ENCODE measurements at places on chromosomes 7 and 10.

GRCh38 chr7:25707768-25708620, 444.0 kb upstream of the NFE2L3 start:
- no peak for DNase-seq

GRCh38 chr7:105298439-105298894, 90.3 kb downstream of the SRPK2 start:
- DNase-seq: no peak

GRCh38 chr10:24777196-24777595, 53.5 kb upstream of the ARHGAP21 start:
- no peak for DNase-seq

GRCh38 chr7:144738708-144739314, 97.0 kb downstream of the TPK1 start:
- DNase-seq: no peak

DNA sequence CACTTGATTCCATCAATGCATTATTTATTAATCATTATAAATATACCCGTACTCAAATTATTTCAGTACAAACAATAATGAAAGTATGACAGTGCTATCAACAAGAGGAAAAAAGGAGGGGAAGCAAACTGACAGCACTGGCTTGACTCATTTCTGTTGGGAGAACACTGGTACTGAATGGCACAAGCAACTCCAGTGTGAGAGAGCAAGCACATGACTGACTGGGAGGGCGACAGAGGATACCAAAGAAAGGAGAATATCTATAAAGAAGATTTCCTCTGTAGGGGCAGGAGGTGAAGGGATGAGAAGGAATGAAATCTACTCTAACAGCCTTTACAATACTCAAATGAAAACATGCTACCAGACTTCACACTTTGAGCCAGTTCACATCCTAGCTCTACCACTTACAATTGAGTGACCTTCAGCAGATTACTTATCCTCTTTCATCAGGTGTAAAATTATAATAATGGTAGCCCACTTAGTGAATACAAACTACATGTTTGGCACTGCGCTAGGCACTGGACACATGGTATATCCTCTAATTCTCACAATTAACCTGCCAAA, 1.5 kb downstream of the USP54 start:
- no peak for DNase-seq

- DNase-seq: no peak
These were observed 20.4 kb downstream of the CSGALNACT2 start for GRCh38 chr10:43158636-43159035.

DNA sequence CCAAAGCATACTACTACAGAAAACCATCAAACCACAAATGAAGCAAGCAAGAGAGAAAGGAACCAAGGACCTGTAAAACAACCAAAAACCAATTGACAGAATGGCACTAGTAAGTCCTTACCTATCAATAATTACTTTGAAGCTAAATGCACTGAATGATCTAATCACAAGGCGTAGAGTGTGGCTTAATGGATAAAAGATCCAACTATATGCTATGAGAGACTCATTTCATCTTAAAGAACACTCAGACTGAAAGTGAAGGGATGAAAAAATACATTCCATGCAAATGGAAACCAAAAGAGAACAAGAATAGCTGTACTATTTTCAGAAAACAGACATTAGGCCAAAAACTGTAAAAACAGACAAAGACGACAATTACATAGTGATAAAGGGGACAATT, 70.7 kb downstream of the CRPPA start:
- DNase-seq: no peak

GRCh38 chr10:33950206-33950605, 615.7 kb upstream of the NRP1 start:
- no peak for DNase-seq

DNA sequence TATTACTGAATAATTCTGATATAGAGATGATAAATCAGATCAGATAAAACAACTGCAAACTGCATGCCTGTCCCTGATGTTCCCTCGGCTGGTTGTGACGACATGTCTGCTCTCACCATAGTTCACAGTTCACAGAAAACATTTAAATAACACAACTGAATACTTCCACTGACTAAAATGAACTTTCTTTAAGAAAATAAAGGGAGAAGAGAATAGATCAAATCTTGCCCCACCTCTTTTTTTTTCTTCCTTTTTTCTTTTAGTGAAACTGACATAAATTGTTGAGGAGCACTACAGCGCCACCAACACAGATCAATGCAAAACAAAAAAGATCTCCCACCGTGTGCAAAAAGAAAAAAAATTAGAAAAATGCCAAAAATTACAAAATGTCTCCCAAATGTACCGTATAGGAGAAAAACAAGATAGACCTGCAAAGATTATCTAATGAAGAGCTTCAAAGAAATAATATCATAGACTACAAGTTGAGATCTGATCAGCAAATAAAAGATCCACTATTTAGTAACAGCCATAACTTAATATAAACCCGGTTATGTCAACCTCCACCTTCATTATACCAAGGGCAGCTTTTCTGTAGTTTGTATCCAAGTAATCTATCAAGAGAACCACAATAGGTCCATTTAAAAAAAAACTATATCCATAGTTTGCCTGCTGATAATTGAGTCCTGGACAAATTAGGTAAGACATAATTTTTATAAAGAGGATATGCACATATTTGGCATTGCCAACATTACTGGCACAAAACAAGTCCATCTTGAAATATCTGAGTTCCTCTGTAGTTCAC, 30.7 kb upstream of the EPC1 start:
- no peak for DNase-seq

GRCh38 chr7:15725051-15725450, 38.6 kb upstream of the MEOX2 start:
- no peak for DNase-seq

DNA sequence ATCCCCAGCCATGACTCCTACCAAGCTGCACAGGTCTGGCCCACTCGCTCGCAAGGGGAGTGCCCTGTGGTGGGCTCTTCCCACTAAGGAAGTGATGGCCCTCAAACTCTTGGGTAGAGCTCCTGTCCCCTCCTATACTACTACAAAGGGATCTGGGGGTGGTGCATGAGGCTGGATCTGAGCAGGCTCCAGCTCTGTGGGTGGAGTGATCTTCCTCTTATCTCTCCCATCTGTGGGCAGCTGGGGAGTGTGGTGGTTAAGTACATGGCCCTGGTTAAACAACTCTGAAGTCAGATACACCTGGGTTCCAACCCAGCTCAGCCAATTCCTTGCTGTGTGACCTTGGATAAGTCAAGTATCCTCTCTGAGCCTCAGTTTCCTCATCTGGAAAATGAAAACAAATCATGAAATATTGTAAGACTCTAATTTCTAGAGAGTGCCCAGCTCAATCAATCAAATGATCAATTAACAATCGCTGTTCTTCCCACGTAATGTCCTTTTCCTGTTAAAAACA, 17.4 kb downstream of the DDIT4 start:
- no peak for DNase-seq

DNA sequence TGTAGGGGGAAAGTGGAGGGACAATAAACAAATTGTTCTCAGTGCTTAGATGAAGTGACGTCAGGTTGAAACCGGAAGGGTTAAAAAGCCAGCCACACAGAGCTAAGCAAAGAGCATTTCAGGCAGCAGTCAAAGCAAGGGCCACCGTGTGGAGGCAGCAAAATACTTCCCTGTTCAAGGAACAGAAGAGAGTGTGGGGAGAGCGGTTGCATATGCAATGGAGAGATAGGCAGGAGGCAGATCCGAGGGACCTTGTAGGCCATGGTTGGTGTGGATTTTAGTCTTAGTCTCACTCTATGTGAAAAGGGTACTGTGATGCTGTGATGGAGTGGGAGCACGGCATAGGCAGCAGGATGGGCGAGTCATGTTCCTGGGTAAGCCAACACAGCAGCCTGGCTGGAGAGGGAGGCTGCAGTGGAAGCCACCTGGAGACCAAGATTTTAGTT, 3.8 kb upstream of the STN1 start:
- DNase-seq: no peak

DNA sequence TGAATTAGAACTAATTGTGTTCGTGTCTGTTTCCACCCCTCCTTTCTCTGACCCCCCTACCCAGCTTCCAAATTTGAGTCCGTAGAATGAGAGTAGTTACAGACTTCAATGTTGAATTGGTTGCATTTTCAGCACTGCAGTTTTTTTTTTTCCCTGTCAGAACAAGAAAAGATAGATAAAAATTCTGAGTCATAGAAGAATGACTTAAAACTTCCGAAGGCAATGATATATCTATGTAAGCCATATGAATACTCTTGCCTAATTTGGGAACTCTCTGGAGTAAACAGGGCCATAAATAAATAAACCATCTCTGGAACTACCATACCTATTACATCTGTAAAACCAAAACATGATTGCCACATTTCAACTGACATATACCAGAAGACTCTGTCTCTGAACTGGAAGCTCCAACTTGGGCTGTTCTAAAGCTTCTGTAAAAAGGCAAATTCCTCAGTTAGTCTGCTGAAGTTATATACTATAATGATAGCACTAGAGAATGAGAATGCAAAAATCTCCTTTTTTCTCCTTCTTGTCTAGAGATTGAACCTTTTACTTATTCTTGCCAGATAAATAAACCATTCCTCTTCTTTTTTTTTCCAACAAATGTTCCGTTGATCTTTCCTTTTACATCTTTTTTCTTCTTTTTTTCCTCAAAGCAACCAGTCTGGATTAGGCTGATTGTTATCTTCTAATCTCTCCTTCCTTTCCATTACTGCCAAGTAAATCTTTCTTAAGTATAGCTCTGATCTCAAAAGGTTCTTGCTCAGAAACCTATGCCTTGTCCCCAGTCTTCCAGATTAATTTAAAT, 23.5 kb downstream of the VCL start:
- DNase-seq: no peak

DNA sequence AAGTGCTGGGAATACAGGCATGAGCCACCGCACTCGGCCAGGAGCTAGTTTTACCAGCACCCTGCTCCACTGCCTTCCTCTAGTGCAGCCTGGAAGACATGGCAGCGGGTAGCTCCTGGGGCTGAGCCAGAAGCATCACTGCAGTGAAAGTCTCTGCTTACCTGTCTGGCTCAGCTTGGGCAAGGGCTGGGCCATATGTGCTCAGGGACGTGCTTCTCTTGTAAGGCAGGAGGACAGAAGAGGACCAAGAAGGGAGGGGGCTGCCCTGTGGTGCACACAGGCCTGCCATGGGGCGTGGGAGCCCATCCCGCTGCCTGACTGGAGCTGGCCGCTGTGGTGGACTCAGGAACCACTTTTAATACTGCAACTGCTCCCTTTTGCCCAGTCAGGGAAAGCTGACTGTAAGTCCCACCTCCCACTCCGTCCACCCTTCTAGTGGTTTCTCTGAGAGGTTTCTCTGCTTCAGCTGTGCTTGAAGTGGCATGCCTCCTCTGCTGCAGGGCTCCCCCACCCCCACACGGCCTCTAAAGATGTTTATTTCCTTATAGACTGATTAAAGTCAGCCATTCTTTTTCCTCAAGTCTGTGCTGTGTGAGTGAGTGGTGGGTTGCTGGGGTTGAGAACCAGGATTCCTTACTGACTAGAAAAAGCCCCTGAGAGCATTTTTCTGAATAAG, 25.3 kb upstream of the C10orf95 start:
- no peak for DNase-seq

DNA sequence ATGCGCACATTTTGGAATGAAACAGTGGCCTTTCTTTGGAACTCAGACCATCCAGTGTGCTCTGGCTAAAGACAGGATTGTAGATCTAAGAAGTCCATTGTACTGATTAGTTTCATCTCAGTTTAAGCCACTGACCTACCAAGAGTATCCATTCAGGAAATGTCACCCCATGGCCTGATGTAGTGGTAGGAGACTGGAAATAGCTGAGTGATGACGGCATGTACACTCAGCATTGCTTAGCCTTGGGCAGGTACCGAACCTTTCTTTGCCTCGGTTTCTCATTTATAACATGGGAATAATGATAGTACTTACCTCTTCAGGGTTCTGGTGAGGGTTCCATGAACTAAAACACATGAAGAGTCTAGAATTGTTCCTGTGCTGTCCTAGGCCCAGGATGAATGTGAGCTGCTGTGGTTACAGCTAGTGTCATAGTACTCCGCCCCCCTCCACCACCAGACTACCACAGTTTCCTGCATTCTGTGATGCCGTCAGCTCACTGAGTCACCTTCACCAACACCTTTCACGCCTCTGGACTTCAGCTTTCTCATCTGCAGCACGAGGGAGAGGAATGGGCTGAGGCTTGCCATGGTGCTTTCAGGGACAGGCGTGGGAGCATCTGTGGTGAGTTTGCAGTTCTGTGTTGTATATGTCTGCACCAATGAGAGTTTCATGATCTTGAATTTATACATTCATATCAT, 484.0 kb upstream of the GALNT17 start:
- DNase-seq: no peak

DNA sequence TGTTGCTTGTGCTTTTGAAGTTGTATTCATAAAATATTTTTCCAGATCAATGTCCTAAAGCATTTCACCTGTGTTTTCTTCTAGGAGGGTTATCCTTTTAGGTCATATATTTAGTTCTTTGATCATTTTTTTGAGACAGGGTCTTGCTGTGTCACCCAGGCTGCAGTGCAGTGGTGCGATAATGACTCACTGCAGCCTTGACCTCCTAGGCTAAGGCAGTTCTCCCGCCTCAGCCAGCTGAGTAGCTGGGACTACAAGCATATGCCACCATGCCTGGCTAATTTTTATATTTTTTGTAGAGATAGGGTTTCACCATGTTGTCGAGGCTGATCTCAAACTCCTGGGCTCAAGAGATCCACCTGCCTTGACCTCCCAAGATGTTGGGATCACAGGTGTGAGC, 315.8 kb upstream of the KAT6B start:
- no peak for DNase-seq

DNA sequence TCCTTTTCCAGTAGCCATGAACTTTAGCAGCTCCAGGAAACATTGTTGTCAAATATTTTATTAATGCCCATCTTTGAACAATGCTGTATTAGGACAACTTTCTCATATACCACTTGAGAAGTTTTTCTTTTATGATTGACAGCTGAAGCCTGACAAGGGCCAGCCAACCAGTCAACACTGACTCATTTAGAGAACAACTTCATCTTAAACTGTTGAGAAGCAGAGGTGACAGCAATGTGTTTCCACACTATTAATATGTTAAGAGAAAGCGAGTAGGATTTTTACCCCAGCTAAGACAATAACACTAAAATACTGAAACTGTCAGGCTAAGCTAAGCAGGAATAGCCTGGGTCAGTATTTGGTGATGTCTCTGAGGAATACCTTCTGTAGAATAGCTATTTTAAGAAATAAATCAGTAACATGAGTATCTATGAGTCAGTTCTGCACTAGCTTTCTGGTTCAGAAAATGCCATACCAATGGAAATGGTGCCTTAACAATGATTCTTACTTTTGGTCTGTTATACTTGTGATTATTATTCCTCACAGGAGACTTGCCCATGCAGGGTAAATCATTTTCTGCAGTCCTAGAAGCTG, 168.8 kb upstream of the POT1 start:
- no peak for DNase-seq

DNA sequence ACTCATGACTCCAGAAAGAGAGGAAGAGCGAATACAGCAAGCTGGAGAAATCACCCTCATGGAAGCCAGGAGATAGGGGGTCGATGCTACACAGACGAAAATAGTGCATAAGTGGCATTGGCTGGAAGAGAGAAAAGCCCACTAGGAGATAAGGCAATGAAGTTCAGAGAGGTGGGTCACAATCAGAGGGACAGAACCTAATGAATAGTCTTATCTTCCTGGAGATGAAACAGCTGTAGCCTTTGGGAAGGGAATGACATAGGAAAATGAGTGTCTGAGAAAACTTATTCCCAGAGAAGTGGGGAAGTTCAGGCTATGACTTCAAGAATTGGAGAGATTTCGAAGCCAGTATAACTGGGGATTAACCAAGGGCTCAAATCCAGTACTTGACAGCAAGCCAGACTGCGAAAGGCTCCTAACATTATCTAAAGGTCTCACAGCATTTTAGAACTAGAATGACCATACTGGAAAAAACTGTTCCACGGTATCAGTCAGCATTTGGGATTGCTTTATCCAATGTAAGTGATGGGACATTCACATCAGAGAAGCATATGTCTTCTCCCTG, 211.1 kb downstream of the ZNF365 start:
- DNase-seq: no peak
